ENCODE measurements at places on chromosomes 12 and 14. TPM values are rescaled to one million over a fixed set of nuclear protein-coding genes. Genes with fewer than 3 reads are reported as not detected.

KRT81 gene
- 0.22 TPM for total RNA-seq

PZP gene
- total RNA-seq, result not detected

CNTN1 gene
- 159 TPM for total RNA-seq

OR4Q3 gene
- not detected for total RNA-seq

BIN2 gene
- 4.2 TPM for total RNA-seq

SNAPC1 gene
- 9.2 TPM for total RNA-seq

GOLGA5 gene
- 48.9 TPM for total RNA-seq

EIF2B2 gene
- total RNA-seq, result 37.4 TPM

PCED1B gene
- total RNA-seq, result 0.82 TPM

APOLD1 gene
- 44.7 TPM for total RNA-seq

AQP6 gene
- total RNA-seq, result 1.9 TPM

DNAL1 gene
- 32.0 TPM for total RNA-seq

KCNH5 gene
- total RNA-seq, result 8.7 TPM

MSI1 gene
- total RNA-seq, result 121 TPM

OAS2 gene
- total RNA-seq, result 3.4 TPM

HVCN1 gene
- total RNA-seq, result 6.8 TPM

LRRC10 gene
- total RNA-seq, result not detected

WNT1 gene
- not detected for total RNA-seq

GZMH gene
- not detected for total RNA-seq

RARG gene
- total RNA-seq, result 50.7 TPM

FSCB gene
- total RNA-seq, result 0.11 TPM

FKBP11 gene
- 9.0 TPM for total RNA-seq

FBXW8 gene
- total RNA-seq, result 29.2 TPM

TAS2R8 gene
- total RNA-seq, result not detected

SAMD4A gene
- total RNA-seq, result 34.7 TPM

TMEM229B gene
- total RNA-seq, result 7.0 TPM

TAOK3 gene
- total RNA-seq, result 39.3 TPM

ART4 gene
- total RNA-seq, result 0.44 TPM

CYP46A1 gene
- total RNA-seq, result 5.4 TPM

KLRC1 gene
- 0.27 TPM for total RNA-seq

SMOC1 gene
- 25.9 TPM for total RNA-seq

TGM1 gene
- total RNA-seq, result 6.2 TPM

KCNC2 gene
- 7.5 TPM for total RNA-seq

IFNG-AS1 gene
- 4.9 TPM for total RNA-seq

WSCD2 gene
- 7.5 TPM for total RNA-seq

DLGAP5 gene
- total RNA-seq, result 10.7 TPM

MDM2 gene
- 101 TPM for total RNA-seq

LRTM2 gene
- total RNA-seq, result 3.8 TPM

BCL11B gene
- 4.4 TPM for total RNA-seq

JPH4 gene
- total RNA-seq, result 10.6 TPM

GEMIN2 gene
- 35.5 TPM for total RNA-seq

TGFB3 gene
- total RNA-seq, result 51.6 TPM

RASSF8 gene
- 113 TPM for total RNA-seq

RERGL gene
- 0.99 TPM for total RNA-seq

RND1 gene
- total RNA-seq, result 2.3 TPM

LEMD3 gene
- total RNA-seq, result 86.1 TPM
